ENCODE measurements at places on chromosomes 4 and X. TPM values are rescaled to one million over a fixed set of nuclear protein-coding genes. Genes with fewer than 3 reads are reported as not detected.

NDUFC1 gene
- total RNA-seq, result 10.7 TPM

GRCh38 chrX:11754958-11755645 lies 2.9 kb upstream of the MSL3 start:
- DNase-seq, result no peak

DNA sequence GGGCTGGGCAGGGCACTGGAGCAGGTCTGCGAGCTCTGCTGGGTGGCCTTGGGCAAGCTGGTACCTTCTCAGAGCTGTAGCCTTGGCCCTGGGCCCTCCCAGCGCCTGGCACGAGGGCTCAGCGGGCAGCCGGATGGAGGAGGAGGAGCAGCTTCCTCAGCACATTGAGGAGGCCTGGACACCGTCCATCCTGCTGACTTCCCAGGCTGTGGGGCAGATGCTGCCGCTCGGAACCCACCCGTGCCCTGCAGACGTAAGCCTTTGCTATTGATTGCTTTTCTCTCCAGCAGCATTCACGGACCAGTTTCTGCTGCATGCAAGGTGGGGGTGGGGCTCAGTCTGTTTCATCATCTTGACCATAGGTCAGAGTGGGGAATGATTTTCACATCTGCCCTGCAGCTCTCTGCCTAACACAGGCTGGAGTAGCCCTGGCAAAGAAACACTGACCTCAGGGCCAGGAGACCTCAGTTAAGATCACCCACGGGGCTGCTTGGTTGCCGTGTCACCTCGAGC lies 80.7 kb upstream of the PSAPL1 start:
- no peak for DNase-seq

EDA2R gene
- 0.43 TPM for total RNA-seq

TAPT1 gene
- 10.7 TPM for total RNA-seq

F8A1 gene
- total RNA-seq, result 77.0 TPM

Measured in ascending aorta (tissue), 2 donors.